ENCODE measurements at places on chromosomes 16 and 17. TPM values are rescaled to one million over a fixed set of nuclear protein-coding genes. Genes with fewer than 3 reads are reported as not detected.

TNFRSF13B gene
- 0.10 TPM for polyA plus RNA-seq

BCL6B gene
- 9.9 TPM for polyA plus RNA-seq

ASPSCR1 gene
- polyA plus RNA-seq = 28.6 TPM

ZPBP2 gene
- 0.06 TPM for polyA plus RNA-seq

- no peak for DNase-seq
Observed at GRCh38 chr16:83443972-83444371, 363.8 kb upstream of the HSBP1 start.

DNA sequence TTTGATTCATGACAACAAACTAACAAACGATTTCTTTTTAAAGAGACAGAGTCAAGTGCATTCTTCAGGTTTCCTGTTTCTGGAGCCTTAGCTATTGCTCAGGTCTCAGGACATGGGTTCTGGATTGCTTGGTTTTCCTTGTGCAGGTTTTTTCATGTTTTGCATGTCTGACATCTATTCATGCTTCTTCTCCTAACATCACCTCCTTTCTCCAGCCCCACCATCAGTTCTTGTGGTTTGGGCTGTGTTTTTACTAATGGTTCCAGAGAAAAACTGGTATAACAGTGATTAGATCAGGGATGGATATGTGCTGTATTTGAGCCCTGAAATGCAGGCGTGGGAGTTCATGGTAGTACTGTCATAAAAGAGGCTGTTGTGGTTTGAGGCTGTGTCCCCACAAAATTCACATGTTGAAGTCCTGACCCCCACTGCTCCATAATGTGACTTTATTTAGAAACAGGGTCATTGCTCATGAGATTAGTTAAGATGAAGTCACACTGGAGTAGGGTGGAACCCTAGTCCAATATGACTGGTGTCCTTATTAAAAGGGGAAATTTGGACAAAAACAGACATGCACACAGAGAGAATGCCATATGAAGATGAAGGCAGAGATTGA lies 67.9 kb downstream of the IRX6 start:
- no peak for DNase-seq

GRCh38 chr17:40849723-40850122 lies 17.3 kb downstream of the KRT12 start:
- DNase-seq = no peak

DNA sequence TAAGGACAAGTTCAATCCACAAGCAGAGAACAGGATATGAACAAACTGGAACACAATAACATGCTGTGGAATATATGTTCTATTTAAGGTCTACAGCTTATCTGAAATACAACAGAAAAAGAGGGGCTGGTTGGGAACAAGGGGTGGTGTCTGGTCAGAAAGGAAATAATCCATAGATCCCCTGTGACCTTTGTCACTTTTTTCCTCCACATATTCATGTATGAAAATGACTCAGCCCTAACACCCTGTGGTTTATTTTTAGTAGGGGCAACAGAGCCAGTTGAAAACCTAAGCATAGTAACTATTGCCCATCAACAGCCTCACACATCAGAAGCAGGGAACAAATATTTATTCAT lies 12.3 kb upstream of the SPAG9 start:
- DNase-seq = no peak

DNA sequence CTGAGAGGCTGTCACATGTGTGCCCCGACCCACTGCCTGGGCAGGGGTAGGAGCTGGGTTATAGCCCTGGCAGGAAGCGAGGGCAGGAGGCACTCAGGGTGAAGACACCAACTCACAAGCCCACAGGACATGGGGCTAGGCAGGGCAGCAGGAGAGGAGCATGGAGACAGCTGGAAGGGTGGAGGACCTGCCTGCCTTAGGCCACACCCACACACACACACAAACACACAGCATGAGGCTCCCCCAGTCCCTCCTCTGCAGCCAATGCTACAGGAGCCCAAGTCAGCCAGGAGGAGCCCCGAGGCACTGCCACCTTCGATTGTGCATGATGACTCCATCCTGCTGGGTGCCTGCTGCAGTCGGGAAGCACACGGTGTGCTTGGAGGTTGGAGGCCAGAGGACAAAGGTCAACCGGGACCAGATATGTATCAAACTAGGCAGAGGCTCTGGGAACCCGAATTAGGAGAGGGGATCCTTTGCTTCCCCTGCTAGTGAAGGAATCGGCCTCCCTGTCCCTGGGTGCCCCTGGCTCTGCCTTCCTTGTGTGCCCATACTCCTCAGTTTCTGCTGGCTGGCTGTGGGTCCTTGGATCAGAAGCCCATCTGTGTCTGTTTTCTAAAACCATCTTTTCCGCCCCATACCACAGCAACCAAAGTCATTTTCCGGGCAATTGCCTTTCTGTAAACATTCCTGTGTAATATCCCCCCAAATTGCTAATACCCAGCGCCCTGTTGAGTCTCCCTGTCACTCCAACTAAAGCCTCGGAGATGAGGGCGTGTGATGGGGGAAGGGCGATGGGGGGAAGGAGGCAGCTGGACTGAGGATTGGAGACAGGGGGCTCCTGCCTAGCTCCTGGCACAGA lies 20.5 kb downstream of the SRCIN1 start:
- DNase-seq = no peak

- DNase-seq = no peak
Observed at GRCh38 chr17:4537451-4538235, 17.5 kb downstream of the MYBBP1A start.

GRCh38 chr16:88698646-88699045 lies 7.6 kb downstream of the RNF166 start:
- DNase-seq = no peak

DNA sequence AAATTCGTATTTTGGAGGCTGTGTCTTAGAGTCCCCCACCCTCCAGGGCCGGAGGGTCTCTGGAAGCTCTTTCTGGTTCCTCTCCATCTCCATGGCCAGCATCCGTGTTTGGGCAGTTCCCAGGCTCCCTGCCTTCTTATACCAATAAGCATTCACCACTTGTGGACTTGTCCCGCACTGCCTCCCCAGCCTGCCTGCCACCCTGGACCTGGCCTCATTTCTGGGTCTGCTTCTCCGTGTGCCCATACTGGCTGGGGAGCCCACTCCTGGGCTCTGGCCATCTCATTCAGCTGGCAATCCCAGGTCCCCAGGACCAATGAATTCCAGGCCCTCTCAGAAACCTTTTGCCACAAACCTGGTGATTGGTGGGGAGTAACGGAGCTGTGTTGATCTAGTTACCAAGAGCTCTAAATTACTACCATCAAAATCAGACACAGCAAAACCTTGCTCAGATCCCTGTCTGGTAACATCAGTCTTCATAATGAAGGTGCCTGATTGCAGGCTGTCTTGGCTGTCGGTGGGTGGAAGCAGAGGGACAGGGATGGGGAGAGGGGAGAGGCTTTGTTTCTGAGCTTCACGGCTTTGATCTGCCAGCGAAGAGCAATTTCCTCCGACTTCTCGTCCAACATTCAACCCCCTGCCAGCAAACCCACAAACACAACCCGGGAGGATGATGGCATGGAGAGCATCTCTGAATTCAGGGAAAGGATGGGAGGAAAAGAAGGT lies 27.7 kb upstream of the CRHR1 start:
- no peak for DNase-seq

GRCh38 chr17:16283705-16284104 lies 66.7 kb downstream of the PIGL start:
- DNase-seq = no peak

GRCh38 chr16:88507231-88507743 lies 54.2 kb downstream of the ZFPM1 start:
- DNase-seq = no peak

GRCh38 chr16:49605536-49606254 lies 232.1 kb downstream of the C16orf78 start:
- no peak for DNase-seq

GRCh38 chr17:77132411-77133086 lies 8.2 kb upstream of the SEC14L1 start:
- DNase-seq = no peak

GRCh38 chr16:81830845-81831540 lies 51.9 kb downstream of the PLCG2 start:
- DNase-seq = no peak

Data from urinary bladder (tissue), 4 donors.